Putamen (tissue), 1 donor: ENCODE measurements at places on chromosomes 4 and X.

- no peak for DNase-seq
These were observed 377 bp downstream of the TIMM17B start for GRCh38 chrX:48897157-48897624.

- DNase-seq = no peak
These were observed 5.9 kb upstream of the HSD17B10 start for GRCh38 chrX:53440101-53440500.

- DNase-seq = no peak
These were observed 71.4 kb downstream of the FBXO8 start for GRCh38 chr4:174212061-174212460.

DNA sequence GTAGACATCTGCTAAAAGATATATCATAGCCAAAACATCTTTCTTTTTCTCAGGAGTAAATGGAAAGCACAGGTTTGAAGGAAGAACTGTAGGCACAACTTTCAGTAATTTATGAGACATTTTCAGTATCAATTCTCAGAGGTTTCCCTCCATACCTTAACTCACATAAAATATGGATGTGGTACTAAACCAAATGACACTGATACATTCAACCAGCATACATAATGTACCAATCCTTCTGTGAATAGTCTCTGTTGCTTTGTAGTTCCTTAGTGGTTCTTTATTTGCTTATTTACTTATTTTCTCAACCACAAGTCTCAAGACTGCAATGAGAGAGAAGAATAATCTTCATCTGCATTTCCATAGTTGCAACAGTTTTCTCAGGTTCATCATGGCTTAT, 96.1 kb downstream of the ARHGAP24 start:
- no peak for DNase-seq

- DNase-seq = no peak
These were observed 131.4 kb downstream of the THOC2 start for GRCh38 chrX:123601437-123601836.

DNA sequence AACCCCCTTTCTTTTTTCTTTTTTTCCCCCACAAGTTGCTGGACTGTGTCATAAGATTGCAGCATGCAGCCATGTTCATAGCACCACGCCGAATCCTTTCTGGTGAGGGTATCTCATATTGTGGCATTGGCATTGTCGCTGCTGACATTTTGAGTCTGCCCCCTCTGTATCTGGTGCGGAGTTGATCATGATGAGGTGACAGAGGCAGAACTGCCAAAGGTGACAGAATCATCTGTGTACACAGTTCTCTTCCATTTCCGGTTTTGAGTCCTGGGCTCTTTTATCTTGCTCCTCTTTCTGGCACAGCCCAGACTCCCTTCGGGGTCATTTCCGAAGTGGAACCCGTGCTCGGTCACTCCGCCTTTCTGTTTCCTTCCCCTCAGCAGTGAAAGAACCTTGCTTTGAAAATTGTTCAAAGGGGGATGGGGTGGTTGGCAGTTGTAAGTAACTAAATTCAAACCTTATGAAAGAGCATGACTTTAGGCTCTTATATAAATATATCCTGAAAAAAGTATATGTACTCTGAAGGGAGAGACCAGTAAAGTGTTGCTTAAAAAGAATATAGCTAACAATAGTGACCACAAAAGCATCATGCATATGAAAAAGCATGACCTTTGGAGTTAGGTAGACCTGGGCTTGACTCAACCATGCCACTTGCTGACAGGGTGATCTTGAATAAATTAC, 55.0 kb upstream of the BMP2K start:
- no peak for DNase-seq
